Adrenal gland (tissue), 19 donors: ENCODE measurements at places on chromosomes 2 and 18.

- no peak for DNase-seq
Observed at GRCh38 chr2:38269421-38269820, 107.7 kb downstream of the ATL2 start.

- DNase-seq, result peak; percentile 53
Observed at GRCh38 chr2:70789304-70790135, 923 bp downstream of the FIGLA start.

DNA sequence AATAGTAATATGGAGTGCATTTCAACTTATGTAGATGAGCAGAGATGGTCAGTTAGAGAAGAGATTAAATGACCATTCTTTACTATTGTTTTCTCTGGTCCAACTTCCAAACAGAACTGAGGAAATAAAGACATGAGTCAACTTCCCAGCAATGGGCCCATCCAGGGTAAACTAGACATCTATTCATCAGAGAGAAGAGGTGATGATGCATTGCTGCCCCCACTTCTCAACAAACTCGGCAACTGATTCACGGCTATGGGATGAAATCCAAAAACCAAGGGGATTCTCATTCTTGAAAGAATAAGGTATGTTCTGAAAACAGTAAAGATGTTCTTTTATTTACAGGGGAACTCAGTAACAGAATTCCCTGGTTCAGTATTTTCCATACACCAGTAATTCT lies 190.7 kb downstream of the RDH14 start:
- DNase-seq, result no peak

DNA sequence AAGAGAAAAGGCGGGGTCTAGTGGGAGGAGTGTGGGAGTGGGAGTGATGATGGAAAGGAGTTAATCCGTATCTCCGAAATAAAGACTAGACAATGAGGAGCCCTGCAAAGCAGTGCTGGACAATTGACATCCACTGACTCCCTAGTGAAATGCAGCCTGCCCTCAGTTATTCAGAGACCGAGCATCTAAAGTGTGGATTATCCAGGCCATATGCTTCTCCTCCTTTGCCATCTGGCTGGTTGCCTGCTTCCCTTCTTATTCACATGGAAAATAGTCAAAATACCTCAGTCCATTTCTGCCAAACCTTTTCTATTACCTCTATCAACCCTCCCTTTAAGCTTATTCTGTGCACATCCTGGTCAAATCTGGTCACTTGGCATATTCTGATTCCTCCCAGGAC lies 288.8 kb upstream of the SIX3 start:
- no peak for DNase-seq

- no peak for DNase-seq
Observed at GRCh38 chr18:13579874-13580273, 146.5 kb downstream of the FAM210A start.

- no peak for DNase-seq
Observed at GRCh38 chr2:69535817-69536241, 98.6 kb upstream of the NFU1 start.

GRCh38 chr2:118459426-118459825 lies 371.2 kb downstream of the INSIG2 start:
- no peak for DNase-seq

DNA sequence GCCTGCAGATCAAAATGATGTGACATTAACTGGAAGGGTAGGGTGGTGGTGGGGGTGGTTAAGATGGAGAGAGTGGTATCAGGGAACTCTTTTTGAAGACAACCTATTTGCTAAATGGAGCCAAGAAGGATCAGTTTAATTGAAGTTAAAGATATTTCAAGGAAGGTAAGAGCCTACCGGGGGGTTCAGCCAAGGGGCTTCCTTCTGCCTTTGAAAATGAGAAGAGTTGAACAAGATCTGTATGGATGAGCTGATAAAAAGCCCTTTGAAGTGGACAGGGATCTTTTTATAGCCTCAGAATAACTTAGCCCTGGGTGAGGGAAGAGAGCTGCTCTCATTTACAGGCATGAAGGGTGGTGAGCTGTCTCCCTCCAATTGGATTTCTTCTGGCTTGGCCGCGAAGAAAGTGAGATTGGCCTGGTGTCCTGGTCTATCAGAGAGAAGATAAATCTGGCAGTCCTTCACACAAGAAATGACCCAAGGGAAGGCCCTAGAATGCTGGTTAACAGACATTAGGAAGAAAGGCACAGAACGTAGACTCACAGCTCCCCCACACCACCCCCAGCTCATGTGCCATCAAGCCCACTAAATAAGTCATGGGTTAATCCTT lies 439.8 kb downstream of the TNS1 start:
- no peak for DNase-seq

GRCh38 chr18:13176847-13177246 lies 41.7 kb upstream of the LDLRAD4 start:
- DNase-seq, result no peak

DNA sequence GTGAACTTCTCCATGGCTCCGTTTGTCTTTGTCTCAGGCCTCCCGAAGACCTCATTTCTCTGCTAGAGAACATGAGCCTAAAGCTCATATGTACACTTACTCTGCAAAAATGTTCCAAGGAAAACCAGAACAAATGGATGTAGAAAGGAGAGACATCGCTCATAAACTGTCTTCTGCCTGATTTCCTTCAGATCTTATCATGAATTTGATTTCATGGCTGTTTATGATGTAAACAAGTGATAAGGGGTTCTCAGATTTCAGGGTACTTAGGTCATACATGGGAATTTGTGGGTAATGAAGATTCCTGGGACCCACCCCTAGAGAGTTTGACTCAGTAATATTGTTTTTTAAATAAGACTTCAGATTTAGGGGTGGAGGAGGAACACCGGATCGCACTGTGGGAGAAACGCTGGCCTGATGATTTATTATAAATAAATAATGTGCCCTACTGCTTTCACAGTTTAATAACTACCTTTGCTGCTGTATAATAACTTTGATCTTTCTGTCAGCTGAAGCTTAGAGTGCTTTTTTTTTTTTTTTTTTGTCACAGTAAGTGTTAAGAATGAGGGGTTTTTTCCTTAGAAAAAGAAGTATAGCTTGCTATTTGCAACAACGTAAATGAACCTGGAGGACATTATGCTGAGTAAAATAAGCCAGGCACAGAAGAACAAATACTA lies 14.9 kb downstream of the AOX1 start:
- DNase-seq, result no peak

DNA sequence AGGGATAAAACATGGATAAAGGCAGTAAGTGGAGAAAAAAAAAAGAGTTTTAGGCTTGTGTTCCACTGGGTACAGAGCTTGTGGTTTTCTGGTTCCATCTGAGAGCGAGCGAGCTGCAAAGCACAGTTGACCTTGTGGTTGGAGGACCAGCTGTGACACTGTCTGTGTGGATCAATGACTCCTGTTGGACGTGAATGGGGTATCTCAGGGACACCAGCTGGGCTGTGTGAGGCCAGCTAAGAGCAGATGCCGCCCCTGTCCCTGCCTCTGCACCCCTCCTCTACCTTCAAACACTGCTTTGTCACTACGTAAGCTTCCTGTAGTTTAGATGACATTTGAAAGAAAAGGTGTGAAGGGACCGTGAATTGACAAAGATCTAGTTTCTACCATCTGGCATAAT lies 67.8 kb downstream of the QPCT start:
- no peak for DNase-seq

- no peak for DNase-seq
Observed at GRCh38 chr2:219672406-219672805, 45.0 kb downstream of the SLC4A3 start.

DNA sequence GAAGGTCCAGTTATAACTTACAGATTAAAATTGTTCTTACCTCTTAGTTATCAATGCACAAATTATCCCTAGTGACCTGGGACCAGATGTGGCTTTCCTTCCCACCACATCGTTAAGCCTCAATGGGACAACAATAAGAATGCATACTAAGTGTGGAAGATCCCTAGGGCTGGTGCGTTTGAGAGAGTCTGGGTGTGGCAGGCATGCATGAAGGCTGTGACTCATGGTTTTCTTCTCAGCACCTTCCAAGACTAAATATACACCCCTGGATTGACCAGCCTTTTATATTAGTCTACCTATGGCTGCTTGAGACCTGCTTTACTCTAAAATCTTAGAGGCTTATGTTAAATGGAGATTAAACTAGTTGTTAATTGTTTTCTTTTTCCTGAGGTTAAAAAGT lies 261.7 kb upstream of the SLC14A2 start:
- no peak for DNase-seq

- DNase-seq, result no peak
Observed at GRCh38 chr2:650343-651310, 26.6 kb downstream of the TMEM18 start.

DNA sequence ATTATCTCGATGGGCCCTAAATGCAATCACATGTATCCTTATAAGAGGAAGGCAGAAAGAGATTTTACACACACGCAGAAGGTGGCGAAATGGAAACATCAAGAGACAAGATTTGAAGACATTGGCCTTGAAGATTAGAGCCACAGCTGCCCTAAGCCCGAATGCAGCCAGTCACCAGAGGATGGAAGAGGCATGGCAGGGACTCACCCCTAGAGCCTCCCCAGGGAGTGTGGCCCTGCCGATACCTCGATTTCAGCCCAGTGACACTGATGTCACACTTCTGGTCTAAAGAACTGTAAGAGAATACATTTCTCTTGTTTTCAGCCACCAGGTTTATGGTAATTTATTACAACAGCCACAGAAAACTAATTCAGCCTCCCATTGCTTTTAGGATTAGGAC lies 17.4 kb downstream of the TTC39C start:
- peak; percentile 44 for DNase-seq

DNA sequence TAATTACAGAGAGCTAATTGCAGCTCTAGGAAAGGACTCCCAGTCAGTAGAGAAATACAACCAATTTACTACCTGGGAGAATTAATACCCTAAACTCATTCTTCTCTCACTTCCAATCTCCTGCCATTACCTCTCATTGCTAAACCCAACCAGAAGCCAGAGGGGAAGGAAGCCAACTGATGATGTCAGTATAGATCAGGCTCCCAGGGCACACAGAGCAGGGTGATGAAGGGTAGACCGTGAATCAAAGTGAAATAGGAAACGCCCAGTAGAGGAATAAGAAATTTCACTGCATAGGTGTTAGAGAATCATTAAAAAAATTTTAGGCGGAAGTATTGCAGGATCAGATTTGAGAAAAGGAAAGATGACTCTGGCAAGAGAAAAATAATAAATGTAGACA lies 456.8 kb upstream of the NXPH2 start:
- DNase-seq, result no peak
